ENCODE measurements at places on chromosomes 2 and 18.

- DNase-seq: no peak
These were observed 17.4 kb upstream of the HNRNPA3 start for GRCh38 chr2:177195194-177195593.

- no peak for DNase-seq
These were observed 1607.8 kb upstream of the PIK3C3 start for GRCh38 chr18:40347261-40347660.

GRCh38 chr2:3024401-3024935 lies 353.1 kb downstream of the EIPR1 start:
- no peak for DNase-seq

GRCh38 chr2:111155610-111156009 lies 34.9 kb downstream of the BCL2L11 start:
- no peak for DNase-seq

DNA sequence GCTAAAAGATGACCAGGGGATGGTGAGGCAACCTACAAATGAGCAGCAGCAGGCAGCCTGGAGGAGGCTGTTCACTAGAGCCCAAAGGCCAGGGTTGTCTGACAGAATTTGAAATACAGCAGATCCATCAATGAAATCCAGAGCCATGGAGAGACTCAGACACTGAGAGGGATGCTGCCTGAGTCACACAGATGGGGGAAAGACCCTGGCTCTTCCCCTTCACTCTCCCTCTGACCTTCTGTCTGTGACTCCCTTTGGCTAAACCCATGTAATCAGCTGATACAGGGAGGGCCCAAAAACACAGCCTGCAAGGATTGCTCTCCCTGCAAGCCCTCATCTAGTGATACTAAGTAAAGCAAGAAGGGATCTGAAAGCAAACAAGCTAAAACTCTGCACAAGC lies 166.5 kb upstream of the SPOPL start:
- no peak for DNase-seq

GRCh38 chr2:9440058-9440727 lies 16.7 kb downstream of the CPSF3 start:
- DNase-seq: no peak

GRCh38 chr18:56575819-56576663 lies 62.4 kb downstream of the TXNL1 start:
- no peak for DNase-seq

DNA sequence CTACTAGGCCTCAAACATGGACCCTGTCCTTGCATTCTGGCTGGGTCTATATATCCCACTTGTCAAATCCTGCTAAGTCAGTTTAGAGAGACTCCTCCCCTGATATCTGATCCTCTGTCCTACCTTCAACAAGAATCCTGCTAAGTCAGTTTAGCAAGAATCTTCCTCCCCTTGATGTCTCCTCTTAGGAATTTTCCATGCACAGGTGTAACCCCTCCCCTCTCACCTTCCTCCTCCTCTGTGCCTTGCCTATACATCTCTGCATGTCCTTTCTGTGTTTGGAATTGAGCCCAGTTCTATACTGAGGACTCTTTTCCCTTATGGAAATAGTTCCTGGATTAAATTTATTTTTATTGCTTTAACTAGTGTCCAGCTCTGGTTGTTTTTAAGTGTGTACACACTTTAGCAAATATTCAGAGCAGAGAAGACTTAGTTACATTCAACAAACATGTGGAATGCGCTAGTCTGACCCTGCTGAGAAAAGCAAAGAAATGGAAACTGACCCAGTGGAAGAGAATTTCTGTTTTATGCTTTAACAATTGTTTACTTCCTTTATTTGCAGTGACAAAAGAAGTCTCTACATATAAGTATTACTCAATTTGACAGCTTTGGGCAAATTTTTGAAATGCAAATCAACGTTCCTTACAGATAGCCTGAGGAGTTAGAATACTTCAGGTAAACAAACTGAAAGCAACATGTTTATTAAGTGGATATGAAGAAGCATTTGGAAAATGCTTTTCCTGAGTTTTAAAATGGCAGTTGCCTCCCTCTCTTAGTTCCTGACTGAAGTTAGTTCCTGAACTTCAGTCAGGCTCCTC lies 80.6 kb downstream of the RIT2 start:
- DNase-seq: no peak

DNA sequence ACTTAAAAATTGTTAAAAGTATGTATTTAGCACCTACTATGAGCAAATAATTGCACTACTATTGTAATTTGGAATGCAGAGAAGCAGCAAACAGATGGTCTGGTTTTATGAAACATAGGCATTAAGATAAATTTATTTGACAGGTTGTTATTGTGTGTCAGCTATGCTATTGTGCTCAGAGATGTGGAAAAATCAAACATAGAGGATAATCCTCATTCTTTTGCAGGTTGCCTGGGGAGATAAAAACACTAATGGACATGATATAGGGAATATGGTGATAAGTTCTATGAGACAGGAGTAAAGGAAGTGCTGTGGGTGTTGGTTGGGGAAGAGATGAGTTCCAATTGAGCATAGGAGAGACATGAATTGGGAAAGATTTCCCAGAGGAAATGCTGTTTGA lies 71.3 kb downstream of the PPP1R1C start:
- DNase-seq: no peak

GRCh38 chr2:154658854-154659253 lies 39.6 kb upstream of the KCNJ3 start:
- no peak for DNase-seq

DNA sequence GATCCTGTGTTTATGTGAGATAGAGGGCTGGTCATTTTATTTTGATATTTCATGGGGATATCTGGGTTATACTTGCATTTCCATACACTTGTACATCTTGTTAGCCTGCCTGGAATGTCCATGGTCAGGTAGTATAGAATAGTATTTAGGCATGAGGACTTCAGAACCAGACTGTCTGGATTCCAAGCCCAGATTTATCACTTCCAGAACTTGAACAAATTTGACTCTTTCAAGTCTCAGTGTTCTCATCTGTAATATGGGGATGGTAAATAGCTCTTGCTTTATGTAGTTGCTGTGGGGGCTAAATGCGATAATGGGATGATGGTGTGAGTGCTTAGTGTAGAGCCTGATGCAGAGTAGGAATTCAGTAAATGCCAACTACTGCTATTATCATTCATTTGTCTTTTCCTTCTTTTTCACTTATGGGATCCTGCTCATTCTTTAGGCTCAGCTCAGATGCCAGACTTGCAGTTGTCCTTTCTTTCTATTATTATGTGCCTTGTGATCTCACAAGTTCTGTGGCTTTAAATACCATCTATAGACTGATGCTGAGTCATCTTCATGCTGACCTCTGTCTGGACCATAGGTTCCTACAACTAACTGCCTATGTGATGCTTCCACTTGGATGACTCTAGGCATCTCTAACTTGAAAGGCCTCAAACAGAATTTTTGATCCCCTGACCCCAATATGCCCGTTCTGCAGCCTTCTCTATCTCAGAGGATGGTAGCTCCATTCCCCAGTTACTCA lies 67.4 kb downstream of the POLE4 start:
- no peak for DNase-seq

DNA sequence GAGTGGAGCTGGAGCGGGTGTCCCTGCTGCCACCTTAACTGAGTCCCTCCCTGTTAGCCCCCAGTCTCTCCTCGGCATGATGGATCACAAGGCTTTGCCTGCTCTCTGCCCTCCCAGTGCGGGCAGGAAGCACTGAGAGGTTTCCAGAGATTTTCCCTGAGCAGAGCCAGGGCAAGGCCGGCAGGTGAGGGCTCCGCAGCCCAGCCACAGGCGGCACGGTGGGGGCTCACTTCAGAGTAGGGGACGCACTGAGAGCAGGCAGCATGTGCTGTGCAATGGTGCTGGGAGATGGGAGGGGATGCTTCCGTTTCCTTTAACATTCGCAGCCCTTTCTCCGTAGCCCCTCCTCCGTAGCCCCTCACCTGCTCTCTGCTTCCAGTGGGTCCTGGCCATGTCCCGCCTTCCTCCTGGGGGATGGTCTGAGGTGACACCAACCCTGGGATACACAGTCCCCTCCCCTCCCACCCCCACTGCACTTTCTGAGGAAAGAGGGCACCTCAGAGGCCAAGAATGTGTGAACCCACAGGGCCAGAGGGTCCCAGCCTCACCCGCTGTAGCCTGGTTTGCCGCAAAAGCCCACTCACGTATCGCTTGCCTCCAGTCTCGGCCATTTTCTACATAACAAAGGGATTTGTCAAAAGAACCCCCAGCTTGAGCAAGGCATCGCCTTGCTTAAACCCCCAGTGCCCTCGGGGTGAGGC lies 10.7 kb downstream of the KCNF1 start:
- DNase-seq: no peak

- no peak for DNase-seq
These were observed 191.7 kb upstream of the ALKAL2 start for GRCh38 chr2:479490-480176.

- no peak for DNase-seq
These were observed 43.6 kb downstream of the SCN9A start for GRCh38 chr2:166332106-166332505.

DNA sequence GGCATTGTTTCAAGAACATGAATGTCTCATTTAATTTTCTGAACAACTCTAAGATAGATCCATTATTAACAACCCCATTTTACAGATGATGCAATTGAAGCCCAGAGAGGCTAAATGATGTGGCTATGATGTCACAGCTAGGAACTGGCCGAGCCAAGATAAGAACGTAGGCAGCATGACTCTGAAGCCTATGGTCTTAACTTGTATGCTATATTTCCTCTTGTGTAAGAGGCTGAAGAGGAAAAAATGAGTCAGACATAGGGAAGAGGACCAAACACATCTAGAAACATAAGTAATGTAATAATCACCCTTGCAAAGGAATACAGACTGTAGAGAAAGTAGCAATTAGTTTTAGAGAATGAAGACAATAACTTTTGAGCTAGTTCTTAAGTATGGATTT lies 416.8 kb downstream of the FIGN start:
- no peak for DNase-seq

Measured in stimulated activated CD8-positive, alpha-beta memory T cell treated with anti-CD3 and anti-CD28 coated beads, Interleukin-4, amount 100 ng/mL, for 48 hours (primary cell).